ENCODE measurements at places on chromosomes 5 and 9.

DNA sequence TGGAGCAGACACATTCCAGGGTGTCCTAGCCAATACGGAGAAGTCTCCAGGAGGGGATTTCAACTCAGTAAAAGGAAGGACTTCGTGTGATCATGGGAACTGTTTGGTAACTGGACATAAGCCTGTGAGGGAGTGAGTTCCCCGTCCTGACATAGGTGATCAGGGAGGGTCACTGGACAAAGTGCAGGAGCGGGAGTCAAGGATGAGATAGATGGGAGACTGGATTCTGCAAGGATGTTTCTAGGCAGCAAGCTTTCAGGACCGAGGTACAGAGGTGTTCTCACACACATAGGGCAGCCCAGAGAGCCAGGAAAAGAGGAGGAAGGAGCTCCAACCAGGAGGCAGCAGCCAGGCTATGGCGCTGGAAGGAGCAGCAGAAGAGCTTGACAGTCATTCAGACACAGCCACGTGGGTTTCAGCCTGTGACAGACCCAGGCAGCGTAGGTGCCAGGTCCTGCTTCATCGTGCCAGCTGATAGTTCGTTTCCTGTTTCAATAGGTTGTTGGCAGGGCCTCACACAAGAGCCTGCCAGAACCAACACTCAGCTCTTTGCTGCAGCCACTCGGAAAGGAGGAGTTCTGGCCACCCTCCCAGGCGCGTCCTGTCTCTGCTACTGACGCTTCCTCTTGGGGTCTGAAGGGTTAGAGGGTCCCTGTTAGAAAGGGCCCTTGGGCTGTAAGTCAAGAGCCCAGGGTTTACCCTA, 84.1 kb downstream of the AMBP start:
- no peak for DNase-seq

GRCh38 chr5:103120607-103121200, 603 bp downstream of the PPIP5K2 start:
- DNase-seq = no peak

- DNase-seq = no peak
Measured at GRCh38 chr5:111070272-111071134, 1.0 kb upstream of the TSLP start.

- no peak for DNase-seq
Measured at GRCh38 chr9:78985084-78985738, 586.6 kb upstream of the TLE4 start.
